Fibroblast of the aortic adventitia (primary cell): ENCODE measurements at places on chromosomes 2 and 18. TPM values are rescaled to one million over a fixed set of nuclear protein-coding genes. Genes with fewer than 3 reads are reported as not detected.
A peak's percentile ranks its signal among the peaks of the same experiment; 100 is the strongest.

The CTAGE1 gene
- total RNA-seq: not detected in 2 replicates

The RFTN2 gene
- 6.4 and 16.4 TPM in 2 replicates for total RNA-seq

The RBBP8 gene
- 31.0 and 80.1 TPM in 2 replicates for total RNA-seq

DNA sequence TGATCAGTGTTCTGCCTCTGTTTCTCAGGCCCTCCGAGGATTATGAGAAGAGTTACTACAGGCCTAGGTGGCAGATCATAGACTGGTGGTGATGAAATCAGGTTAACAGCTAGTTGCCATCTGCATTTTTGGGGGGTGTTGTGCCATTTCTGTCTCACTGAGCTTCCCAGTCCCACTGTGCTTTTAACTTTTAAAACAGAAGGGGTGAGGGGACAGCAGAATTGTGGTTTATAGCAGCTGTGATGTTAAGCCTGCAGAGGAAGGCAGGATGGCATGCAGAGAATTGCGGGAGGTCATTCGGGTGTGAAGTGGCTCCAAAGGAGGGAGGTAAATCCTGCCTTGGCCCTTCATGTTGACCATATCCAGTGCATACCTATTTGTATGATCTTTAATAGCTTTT, 5.0 kb downstream of the CAB39 start:
- DNase-seq: no peak

DNA sequence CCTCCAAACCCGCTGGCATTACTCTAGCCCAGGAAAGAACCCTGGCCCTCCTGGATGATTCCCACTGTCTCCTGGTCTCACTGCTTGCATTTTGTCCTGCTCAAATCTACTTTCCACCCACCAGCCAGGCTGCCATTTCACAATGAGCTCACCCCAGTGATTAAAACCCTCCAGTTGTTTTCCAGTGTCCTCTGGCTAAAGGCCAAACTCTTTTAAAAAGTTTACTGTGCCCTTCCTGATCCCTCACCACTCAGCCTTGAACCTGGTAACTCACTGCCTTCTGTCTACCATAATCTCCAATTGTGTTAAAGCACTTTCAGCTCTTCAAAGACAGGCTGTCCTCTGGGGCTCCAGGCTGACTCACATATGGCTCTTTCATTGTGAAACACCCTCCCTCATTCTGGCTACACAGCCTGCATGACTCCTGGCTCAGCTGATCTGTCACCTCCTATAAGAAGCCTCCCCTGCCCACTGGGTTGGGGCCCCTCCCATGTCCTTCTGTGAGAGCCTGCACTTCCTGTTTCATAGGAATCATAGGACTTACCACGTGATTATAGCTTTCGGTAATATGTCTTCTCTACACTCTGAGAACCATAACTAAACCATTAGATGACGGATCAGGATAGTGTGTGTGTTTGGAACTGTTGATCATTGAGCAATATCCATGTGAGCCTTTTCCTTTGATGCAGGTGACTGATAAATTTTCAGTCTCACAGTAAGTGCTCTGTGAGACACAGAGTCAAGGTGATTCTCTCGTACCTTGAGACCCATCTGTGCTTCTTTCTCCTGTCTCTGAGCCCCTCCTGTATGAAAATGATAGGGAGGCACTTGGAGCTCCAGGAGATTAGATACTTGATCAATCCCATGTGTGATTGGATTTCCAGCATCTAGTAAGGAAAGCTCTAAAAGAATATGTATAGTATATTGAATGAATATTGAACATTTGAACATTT, 590.8 kb upstream of the ID2 start:
- DNase-seq: peak; percentile 93

- DNase-seq: peak; percentile 33
Measured at GRCh38 chr2:126885751-126886210, 12.9 kb upstream of the TEX51 start.

DNA sequence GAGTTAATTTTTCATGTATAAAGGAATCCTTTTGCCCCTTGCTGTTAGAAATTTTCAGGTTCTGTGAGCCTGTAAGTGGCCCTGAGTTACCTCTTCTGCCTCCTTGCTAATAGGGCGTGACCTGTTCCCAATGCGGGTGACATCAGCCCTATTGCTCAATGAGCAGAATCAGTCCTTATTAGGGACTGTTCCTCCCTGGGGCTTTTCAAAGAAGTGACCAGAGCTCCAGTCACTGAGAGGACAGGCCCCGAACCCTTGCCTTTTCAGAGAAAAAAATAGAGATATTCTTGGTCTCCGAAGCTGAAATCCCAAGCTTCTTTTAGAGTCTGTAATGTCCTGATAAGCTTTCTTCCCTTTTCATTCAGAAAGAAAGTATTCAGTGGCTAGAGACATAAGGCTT, 8.2 kb upstream of the APOB start:
- no peak for DNase-seq

DNA sequence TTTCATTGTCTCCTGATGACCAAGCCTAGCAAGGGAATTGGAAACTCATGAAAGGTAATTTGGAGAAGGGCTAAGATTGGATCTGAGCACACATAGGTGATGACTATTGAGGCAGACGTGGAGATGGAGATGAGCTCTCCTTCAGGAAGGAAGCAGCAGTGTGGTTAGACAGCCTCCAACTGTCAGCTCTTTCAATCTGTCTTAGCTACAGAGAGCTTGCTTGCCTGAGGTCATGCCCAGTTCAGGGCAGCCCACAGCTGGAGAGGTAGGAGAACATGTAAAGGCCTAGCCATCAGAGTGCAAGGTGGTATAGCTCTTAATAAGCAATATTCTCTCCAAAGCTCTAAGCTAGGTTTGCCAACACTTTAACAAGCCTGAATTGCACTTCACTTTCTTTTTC, 79.2 kb downstream of the THSD7B start:
- DNase-seq: no peak
